Nucleus accumbens (tissue), 56 donors: ENCODE measurements at places on chromosomes 3 and 15.

GRCh38 chr3:188229726-188230125, 75.8 kb downstream of the LPP start:
- DNase-seq: no peak

- DNase-seq: no peak
Observed at GRCh38 chr15:48929661-48930060, 34.1 kb downstream of the SHC4 start.

DNA sequence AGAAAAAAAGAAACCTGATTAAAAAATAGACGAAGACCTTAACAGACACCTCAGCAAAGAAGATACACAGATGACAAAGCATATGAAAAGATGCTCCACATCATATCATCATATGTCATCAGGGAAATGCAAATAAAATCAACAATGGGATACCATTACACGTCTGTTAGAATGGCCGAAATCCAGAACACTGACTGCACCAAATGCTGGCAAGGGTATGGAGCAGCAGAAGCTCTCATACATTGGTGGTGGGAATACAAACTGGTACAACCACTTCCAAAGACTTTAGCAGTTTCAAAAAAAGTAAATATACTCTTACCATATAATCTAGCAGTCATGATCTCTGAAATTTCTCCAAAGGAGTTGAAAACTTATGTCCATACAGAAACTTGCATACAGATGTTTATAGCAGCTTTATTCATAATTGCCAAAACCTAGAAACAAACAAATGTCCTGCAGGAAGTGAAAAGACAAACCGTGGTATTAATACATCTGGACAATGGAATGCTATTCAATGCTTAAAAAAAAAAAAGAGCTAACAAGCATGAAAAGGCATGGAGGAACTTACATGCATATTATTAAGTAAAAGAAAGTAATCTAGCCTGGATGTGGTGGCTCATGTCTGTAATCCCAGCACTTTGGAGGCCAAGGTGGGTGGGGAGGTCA, 107.4 kb downstream of the HES1 start:
- no peak for DNase-seq

DNA sequence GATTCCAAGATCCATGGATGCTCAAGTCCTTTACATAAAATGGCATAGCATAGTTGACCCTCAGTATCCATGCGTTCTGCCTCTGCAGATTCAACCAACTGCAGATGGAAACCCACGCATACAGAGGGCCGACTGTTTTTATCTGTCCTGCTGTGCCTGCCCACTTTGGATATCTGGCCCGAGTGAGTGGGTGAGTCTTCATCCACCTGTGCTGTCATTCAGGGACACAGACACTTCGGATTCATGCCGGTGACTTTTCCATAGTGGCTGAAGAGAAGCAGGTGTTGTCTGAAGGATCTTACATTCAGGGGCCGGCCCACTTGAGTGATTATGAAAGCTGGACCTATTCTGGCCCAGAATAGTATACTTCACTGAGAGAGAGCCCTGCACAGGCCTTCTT, 85.1 kb downstream of the RYR3 start:
- no peak for DNase-seq

GRCh38 chr15:67843571-67844387, 3.9 kb upstream of the RNU6-1 start:
- no peak for DNase-seq

GRCh38 chr15:79282371-79283251, at the start of gene ANKRD34C:
Gene ANKRD34C, plus strand, starts transcription at chr15:79282722. Its CDS starts 10,563 bp downstream, at chr15:79293285.
- no peak for DNase-seq

DNA sequence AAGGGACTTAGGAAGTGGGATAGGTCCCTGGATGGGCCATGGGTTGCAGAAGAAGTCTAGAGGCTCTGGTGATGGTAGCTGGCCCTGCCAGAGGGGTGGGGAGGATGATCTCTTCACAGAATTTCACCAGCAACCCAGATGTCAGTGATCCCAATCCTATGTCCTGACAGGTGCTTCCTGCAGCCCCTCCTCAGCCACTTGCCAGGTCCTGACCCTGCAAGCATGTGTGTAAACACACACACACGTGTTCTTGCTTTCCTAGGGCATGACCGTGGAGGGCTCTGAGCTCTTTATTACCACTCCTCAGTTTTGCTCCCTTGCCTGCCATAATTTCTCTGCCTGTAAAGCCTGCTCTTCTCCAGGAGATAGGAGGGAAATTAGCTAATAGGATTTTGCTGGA, 12.5 kb downstream of the TEX264 start:
- DNase-seq: no peak

DNA sequence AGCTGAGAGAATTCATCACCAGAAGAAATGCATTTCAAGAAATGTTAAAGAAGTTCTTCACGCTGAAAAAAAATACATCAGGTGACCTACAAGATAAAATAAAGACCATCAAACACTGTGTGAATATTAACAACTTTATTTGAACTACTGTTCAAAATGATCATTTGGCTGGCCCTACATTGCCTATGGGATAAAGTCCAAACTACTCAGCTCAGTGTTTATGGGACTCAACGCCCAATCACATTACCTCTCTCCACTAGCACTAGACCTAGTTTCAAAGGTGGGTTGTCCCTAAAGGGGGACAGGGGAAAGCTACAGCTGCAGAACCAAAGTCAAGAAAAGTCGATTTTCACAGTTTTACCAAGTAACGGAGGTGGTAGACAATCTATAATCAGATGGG, 62.0 kb downstream of the DLG1 start:
- no peak for DNase-seq

DNA sequence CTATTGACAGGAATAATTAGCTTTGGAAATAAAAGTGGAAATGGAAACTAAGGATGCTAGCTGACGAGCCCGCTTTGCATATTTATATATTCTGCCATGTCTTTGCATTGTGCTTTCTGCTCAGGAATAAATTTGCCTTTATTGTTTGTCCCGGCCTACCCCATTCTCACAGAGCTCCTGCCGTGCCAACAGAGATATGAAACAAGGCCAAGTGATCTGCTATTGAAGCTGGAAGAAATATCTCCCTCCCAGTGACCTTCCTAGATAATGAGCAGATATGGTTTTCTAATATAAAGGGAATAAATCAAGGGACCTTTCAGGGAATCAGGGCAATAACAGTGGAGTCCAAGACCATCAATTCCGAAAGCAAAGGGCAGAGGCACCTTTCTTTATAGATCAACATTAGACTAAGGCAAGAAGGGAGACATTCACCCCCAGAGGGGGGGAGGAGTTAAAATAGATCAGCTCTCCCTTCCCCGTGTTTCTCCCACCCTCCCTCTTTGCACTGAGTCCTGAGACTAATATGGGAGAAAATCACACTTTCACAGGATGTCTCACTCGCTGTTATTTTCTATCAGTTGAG, 664.6 kb downstream of the AGBL1 start:
- DNase-seq: no peak

- DNase-seq: no peak
Observed at GRCh38 chr3:194161131-194162045, 25.4 kb downstream of the HES1 start.

- no peak for DNase-seq
Observed at GRCh38 chr3:32885283-32885901, 66.1 kb upstream of the CCR4 start.

DNA sequence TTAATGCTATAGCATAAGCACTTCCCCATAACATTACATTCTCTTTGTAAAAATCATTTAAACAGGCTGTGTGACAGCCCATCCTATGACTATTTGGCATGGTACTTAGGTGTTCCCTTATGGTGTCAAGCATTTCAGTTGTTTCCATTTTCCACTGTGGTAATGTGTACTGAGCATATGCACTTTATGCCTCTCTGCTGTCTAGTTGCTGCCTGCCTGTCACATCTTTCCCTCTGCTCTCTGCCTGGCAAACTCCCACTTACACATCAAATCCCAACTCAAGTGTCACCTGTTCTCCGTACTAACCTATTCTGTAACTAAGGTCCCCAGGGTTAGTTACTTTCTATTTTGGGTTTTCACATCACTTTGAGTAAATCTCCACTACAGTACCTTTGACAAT, 84.4 kb upstream of the STRIT1 start:
- no peak for DNase-seq

DNA sequence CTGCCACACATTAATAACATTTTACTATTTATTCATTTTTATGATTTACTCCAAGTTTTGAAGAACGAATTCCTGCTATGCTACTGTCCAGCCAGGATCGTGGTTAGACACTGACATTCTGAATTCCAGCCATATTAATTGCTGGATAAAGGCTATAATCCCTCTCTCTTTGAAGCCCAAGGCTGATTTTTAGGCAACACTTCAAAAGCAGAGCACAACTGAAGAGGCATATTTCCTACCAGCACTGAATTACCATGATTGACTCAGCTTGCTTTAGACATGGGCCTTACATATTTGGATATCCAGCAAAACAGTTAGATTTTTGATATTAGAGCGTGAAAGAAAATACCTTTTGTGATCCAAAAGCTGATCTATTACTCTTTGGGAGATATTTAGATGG, 205.0 kb downstream of the ZIC1 start:
- DNase-seq: no peak

DNA sequence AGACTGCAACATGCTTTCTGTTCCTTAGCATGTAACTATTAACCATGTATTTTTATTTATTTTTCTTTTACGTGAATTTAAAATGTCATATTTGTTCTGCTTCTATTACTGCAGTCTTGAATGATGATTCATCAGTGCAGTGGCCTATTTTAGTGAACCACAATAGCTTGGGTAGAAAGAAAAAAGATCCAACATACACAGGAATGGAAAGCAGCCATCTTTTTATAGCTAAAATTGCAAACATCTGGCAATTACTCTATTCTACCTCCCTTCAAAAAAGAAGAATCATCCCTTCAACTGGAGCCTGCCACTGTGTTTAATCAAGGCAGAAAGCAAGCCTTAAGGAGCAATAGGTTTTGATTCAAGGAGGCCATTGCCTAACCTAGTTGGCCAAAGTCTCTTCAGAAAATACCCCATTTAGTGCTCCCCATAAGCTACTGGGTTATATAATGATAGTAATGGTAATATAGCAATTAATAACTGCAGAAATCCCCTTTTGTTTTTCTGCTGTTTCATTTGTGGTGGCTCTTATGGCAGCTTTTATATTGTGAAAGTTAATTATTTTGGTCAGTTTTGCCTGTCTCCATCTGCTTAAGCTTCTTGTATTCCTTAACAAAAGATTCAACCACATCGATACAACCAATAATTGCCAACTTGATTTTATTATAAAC, 267.3 kb downstream of the LPP start:
- DNase-seq: no peak

DNA sequence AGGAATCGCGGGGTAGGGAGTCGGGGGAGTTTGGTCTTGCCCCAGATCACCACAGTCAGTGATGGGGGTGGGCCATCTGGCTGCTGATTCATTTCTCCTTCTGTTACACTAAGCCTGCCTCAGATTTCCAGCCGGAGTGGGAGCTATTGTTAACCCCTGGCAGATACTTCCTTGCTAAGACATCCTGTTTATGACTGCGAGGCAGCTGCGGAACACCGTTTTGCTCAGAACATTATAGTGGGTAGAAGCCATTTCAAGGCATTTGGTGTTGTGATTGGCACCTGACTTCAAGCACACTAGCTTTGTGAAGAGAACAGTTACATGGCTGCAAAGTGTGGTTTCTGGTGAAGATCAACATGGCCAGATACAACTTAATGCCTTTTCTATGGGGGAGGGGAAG, 73.8 kb downstream of the FLNB start:
- no peak for DNase-seq

DNA sequence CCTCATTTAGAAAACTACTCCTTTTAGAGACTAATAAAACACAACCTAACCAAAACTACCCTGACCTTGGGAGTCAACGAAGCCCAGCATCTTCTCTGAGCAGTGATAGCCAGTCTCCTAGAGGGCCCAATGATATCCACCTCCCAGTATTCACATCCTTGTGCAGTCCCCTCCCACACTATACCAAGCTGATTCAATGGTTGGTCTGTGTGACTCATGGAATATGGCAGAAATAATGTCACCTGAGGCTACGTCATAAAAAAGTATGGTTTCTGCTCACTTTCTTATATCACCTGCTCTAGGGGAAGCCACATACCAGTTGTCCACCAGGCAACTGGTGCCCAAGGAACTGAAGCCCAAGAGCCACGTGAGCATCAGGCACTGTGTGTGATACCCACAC, 21.4 kb upstream of the USF3 start:
- no peak for DNase-seq

- no peak for DNase-seq
Observed at GRCh38 chr3:156359368-156359767, 195.5 kb downstream of the SSR3 start.

DNA sequence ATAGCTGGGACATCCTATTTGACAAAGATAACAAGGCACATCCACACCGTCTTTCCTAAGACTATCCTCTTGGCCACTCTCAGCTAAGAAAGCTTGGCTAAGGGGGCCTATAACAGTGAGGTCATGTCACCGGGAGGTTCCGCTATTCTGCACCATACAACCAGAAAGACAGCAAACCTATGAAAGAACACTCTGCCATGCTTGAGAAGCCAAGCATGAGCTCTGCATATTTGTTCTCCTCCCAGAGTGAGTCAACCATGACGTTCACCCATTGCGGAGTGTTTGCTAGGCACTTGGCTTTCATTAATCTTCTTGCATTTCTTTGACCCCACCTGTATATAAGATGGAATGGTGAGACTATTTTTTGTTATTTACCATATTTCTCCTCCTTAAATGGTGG, 141.2 kb downstream of the GMNC start:
- DNase-seq: no peak

DNA sequence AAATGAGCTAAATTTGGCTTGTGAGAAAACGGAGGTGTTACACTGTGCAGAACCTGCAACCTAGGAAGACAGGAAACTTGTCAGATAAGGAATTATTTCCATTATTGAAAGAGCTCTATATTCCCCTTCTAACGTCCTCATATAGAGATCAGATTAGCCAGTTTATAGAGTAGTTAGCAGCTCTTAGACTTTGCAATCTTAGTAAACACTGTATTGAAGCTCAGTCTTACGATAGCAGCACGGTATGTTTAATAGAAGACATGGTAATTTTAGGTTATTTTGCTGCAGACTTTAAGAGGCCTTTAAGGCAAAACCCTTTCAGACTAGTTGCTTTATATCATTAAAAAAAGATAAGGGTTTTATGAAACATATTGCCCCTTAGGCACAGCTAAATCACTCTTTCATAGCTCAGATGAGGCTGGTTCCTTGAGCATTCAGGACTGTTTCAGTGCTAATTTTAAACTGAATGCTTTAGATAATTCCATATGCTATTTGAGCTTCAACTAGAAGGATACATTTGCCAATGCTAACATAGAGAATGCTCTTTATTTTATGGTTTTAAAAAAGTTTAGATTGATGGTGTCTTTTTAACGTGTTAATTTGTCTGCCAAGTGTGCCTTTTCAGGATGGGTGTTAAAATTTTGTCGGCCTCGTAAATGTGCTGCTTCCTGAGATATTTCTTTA, 234.3 kb downstream of the PYDC2 start:
- DNase-seq: no peak
